Right atrium auricular region (tissue), 2 donors: ENCODE measurements at places on chromosomes 11 and 22. TPM values are rescaled to one million over a fixed set of nuclear protein-coding genes. Genes with fewer than 3 reads are reported as not detected.
A peak's percentile ranks its signal among the peaks of the same experiment; 100 is the strongest.

BCO2 gene
- total RNA-seq, result 40.6 TPM

SLC22A8 gene
- not detected for total RNA-seq

APOBEC3B gene
- total RNA-seq, result not detected

PKDREJ gene
- total RNA-seq, result 0.04 TPM

PIH1D2 gene
- total RNA-seq, result 1.2 TPM

HBD gene
- 2.4 TPM for total RNA-seq

RFPL1 gene
- total RNA-seq, result not detected

DSCAML1 gene
- 0.67 TPM for total RNA-seq

GNAZ gene
- 1.9 TPM for total RNA-seq

OR2AG2 gene
- total RNA-seq, result not detected

- H3K36me3 ChIP-seq, result no peaks in the 10 kb centered on the region
- DNase-seq, result no peak
- no peaks in the 10 kb centered on the region for H3K4me1 ChIP-seq
- peak overlapping the region; percentile 94 for H3K27ac ChIP-seq
- H3K27me3 ChIP-seq, result no peaks in the 10 kb centered on the region
These were observed 5.2 kb downstream of the USP2 start for GRCh38 chr11:119376197-119376847.

DNA sequence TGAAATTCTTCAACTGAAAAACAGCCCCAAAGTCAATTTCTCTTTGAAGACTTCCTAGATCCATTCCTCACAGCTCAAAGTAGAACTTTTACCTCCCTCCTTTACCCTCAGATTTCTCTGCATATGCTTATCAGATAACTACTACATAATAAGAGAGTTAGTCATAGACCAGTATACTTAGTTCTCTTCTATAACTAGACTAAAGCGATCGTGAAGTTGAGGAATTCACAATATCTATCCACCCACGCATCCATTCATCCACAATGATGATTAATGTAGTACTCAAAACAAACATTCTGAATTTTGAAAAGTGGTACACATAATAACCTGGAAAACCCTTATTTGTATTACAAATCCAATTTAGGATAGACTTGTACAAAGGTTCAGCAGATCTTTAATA, 800.9 kb upstream of the TENM4 start:
- H3K27ac ChIP-seq, result no peak overlapping the region
- H3K4me3 ChIP-seq, result no peak overlapping the region
- H3K36me3 ChIP-seq, result no peaks in the 10 kb centered on the region
- no peaks in the 10 kb centered on the region for H3K4me1 ChIP-seq
- no peak for DNase-seq

DNA sequence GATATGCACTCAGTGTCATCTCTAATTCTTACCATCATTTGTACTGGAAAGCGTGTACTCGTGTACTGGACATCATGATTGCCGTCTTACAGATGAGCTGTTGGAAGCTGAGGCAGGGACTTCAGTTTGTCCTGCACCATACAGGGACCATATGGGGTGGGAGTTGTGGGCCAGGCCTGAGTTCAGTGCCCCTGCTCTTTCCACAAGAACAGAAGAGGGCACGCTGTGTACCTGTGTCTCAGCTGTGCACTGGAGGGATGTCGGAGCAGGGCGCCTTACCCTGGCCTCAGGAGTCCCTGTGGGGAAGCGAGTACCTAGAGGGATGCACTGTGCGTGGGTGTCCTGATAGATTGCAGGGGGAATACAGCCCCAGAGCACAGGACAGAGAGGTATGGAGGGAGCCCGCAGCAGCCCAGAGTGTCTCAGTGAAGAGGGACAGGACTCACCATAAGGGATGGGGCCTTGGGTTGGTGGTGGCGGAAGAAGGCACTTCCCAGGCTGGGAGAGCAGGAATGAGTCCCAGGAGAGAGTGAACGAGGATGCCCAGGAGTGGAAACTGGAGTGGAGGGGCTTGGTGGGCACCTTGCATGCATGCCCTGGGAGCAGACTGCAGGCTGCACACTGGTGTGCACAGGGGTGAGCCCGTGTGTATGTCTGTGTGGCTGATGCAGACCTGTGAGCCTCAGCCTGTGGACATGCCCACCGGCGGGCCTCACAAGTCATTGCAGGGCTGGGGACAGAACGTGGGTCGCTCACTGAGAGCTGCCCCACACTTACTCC, 329.7 kb downstream of the TBC1D22A start:
- H3K27ac ChIP-seq, result no peak overlapping the region
- no peaks in the 10 kb centered on the region for H3K36me3 ChIP-seq
- no peak overlapping the region for H3K4me3 ChIP-seq
- no peaks in the 10 kb centered on the region for H3K4me1 ChIP-seq
- no peak for DNase-seq
- no peaks in the 10 kb centered on the region for H3K27me3 ChIP-seq

GRCh38 chr22:50550395-50550794, 4.7 kb downstream of the KLHDC7B start:
- H3K27ac ChIP-seq, result no peak overlapping the region
- no peak overlapping the region for H3K4me3 ChIP-seq
- peaks cover 8% of the 10 kb centered on the region for H3K27me3 ChIP-seq
- DNase-seq, result no peak
- H3K36me3 ChIP-seq, result no peaks in the 10 kb centered on the region
- H3K4me1 ChIP-seq, result peaks cover 12% of the 10 kb centered on the region

DNA sequence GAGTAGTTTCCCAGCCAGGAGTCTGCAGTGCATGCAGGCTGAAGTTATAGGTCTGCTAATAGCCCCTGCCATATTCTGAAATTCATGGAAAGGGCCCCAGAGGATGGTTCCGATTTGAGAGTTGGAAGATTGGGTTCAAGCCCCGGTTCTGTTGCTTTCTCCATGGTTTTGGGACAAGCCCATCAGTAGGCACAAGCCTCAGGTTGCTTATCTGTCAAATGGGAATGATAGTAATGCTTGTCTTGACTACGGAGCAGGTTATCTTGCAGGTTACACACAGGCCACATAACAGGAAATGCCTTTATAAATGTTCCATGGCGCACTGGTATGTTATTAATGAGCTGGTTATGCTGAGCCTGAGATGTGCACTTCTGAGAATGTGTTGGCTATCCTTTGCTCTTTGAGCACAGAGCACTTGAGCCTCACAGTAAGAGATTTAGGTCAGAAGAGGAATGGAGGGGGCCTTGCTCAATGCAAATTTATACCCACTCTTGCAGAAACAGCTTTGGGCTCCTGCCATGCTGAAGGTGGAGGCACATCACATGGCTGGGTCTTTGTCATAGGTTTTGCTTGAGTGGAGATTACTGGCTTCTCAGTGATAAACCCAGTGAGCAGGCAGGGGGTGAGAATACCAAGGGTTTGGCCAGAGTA, 47.1 kb downstream of the ZNRF3 start:
- no peaks in the 10 kb centered on the region for H3K27me3 ChIP-seq
- DNase-seq, result no peak
- H3K27ac ChIP-seq, result no peak overlapping the region
- H3K36me3 ChIP-seq, result no peaks in the 10 kb centered on the region
- H3K4me1 ChIP-seq, result no peaks in the 10 kb centered on the region
- no peak overlapping the region for H3K4me3 ChIP-seq

DNA sequence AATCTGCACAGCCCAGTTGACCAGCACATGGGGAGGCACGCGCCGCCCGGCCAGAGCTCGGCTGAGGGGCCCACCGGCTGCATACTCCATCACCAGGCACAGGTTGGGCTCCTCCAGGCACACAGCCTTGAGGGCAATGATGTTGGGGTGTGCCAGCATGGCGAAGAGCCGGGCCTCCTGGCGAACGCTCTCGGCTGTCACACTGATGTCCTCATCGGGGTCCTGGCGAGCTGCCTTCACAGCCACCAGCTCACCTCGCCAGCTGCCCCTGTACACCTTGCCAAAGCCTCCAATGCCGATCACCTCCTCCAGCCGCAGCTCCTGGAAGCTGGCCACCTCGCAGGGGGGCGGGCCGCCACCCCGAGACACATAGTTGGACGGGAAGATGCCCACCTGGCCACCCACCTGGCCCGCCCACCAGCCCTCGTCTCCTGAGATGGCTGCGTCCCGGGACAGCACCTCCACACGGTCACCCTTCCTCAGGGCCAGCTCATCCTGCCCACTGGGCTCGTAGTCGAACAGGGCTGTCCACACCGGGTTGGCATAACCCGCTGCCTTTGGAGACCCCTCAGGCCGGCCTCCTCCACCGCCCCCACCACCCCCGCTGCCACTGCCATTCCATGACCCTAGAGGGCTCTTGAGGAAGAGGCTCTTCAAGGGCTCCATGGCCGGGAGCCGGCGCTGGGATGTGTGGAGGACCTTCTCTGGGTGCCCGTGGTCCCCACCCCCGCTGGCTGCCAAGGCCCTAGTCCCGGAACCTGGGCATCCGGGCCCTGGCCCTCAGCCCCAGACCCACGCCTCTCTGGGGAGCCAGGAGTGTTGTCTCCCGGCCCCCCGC, 711 bp downstream of the MAP3K11 start:
- H3K36me3 ChIP-seq, result peaks cover 11% of the 10 kb centered on the region
- H3K27ac ChIP-seq, result peak overlapping the region; percentile 89
- peak overlapping the region; percentile 77 for H3K4me3 ChIP-seq
- no peak for DNase-seq

GRCh38 chr22:22959147-22959827, 71.7 kb downstream of the IGLL5 start:
- H3K36me3 ChIP-seq, result no peaks in the 10 kb centered on the region
- H3K27ac ChIP-seq, result peak overlapping the region; percentile 43
- no peaks in the 10 kb centered on the region for H3K4me1 ChIP-seq
- H3K27me3 ChIP-seq, result no peaks in the 10 kb centered on the region
- H3K4me3 ChIP-seq, result no peak overlapping the region
- DNase-seq, result peak; percentile 78

- H3K36me3 ChIP-seq, result no peaks in the 10 kb centered on the region
- no peak overlapping the region for H3K4me3 ChIP-seq
- H3K27ac ChIP-seq, result no peak overlapping the region
- H3K27me3 ChIP-seq, result no peaks in the 10 kb centered on the region
These were observed 385.1 kb downstream of the DCDC1 start for GRCh38 chr11:30984442-30984816.

DNA sequence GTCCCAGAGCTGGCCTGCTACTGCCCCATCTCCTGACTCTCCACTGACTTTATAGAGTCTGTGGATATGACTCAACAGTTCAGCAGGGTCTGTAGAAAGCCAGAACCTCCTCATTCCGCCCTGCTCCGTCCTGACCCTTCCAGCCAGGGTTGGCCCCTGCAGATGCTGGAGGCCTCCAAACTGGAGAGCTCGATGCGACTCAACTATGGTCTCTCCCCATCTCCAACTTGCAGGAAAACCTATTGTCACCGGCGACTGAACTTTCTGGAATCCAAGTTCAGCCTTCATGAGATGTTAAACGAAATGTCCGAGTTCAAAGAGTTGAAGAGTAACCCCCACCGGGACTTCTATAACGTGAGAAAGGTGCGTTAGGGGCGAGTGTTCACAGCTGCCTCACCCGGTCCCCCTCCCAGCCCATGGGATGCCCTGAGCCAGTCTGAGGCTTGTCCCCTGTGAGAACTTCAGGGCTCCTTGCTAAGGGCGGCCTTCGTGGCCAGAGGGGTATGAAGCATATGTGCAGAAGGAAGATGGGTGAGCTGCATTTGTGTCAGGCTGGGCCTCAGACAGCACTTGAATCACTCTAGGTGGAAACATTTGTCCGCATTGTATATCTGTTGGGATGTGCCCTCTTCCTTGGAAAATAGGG, 32.1 kb downstream of the AMPD3 start:
- no peaks in the 10 kb centered on the region for H3K36me3 ChIP-seq
- no peak overlapping the region for H3K27ac ChIP-seq
- peak; percentile 34 for DNase-seq
- no peak overlapping the region for H3K4me3 ChIP-seq
- H3K27me3 ChIP-seq, result no peaks in the 10 kb centered on the region
- no peaks in the 10 kb centered on the region for H3K4me1 ChIP-seq

GRCh38 chr11:118233377-118233776, 8.6 kb upstream of the JAML start:
- no peaks in the 10 kb centered on the region for H3K36me3 ChIP-seq
- H3K27ac ChIP-seq, result no peak overlapping the region
- no peaks in the 10 kb centered on the region for H3K27me3 ChIP-seq

GRCh38 chr11:59186130-59186594, 14.2 kb downstream of the DTX4 start:
- no peaks in the 10 kb centered on the region for H3K27me3 ChIP-seq
- H3K36me3 ChIP-seq, result no peaks in the 10 kb centered on the region
- H3K4me1 ChIP-seq, result no peaks in the 10 kb centered on the region
- H3K4me3 ChIP-seq, result no peak overlapping the region
- no peak overlapping the region for H3K27ac ChIP-seq

DNA sequence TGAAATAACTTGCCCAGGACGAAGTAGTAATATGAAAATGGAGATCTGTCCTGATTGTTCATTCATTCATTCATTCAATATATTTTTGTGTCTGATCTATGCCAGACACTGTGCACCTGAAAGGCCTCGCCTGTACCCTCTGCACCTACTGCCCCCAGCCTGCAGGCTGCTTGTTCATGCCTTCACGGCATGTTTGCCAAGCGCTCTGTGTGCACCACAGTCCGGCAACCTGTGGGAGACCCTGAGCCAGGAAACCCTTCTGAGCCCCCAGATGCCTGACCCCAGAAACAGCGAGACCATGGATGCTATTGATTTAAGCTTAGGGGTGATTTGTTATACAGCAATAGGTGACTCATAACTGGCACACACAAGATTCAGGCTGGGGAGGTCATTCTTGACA, 47.0 kb downstream of the RTL6 start:
- no peaks in the 10 kb centered on the region for H3K4me1 ChIP-seq
- no peak for DNase-seq
- H3K4me3 ChIP-seq, result no peak overlapping the region
- no peak overlapping the region for H3K27ac ChIP-seq
- no peaks in the 10 kb centered on the region for H3K36me3 ChIP-seq

GRCh38 chr11:124329787-124330478, 9.9 kb upstream of the OR8D2 start:
- no peaks in the 10 kb centered on the region for H3K36me3 ChIP-seq
- no peaks in the 10 kb centered on the region for H3K4me1 ChIP-seq
- no peak for DNase-seq
- no peak overlapping the region for H3K27ac ChIP-seq

DNA sequence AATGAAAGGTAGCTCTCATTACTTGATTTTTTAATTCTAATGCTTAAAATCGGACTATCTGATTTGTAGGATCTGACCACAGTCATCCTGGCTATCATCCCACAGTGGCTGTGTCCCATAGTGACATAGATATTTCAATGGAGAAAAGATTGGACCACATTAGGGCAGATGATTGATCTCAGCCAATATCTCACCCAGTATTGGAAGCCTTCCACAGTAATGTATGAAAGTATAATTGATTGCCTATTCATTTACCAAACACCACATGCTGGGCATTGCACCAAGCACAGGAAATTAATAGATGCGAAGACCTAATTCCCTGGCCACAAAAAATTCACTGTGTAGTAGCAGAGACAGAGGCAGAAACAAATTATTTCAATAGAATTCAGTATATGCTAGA, 37.6 kb downstream of the FZD4 start:
- H3K36me3 ChIP-seq, result no peaks in the 10 kb centered on the region
- no peak for DNase-seq
- no peaks in the 10 kb centered on the region for H3K27me3 ChIP-seq
- H3K4me3 ChIP-seq, result no peak overlapping the region
- no peak overlapping the region for H3K27ac ChIP-seq

DNA sequence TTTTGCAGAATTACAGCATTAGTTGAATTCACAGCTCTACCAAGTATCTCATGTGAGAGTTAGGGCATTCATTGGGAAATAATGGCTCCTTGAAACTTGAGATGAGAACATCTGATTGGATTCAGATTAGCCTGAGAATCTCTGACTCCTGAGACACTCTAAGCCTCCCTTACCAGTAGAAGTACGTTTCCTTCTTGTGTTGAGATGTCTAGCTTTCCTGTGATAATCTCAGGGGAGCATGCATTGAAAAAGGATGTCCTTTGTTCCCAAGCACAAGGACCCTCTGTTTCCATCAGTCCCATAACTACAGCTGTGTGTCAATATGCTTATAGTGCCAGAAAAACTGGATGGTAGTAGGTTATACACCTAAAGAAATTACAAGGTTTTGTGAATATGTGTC, 35.2 kb upstream of the RDX start:
- no peak overlapping the region for H3K27ac ChIP-seq
- DNase-seq, result no peak
- no peak overlapping the region for H3K4me3 ChIP-seq
- H3K27me3 ChIP-seq, result no peaks in the 10 kb centered on the region
- no peaks in the 10 kb centered on the region for H3K36me3 ChIP-seq
